ENCODE measurements at places on chromosomes 11 and 22. TPM values are rescaled to one million over a fixed set of nuclear protein-coding genes. Genes with fewer than 3 reads are reported as not detected.

GRCh38 chr11:132119573-132119972 is 749.2 kb downstream of the NTM start:
- DNase-seq, result no peak
- no peak overlapping the region for H3K4me3 ChIP-seq
- no peaks in the 10 kb centered on the region for H3K36me3 ChIP-seq
- no peaks in the 10 kb centered on the region for H3K27me3 ChIP-seq

DNA sequence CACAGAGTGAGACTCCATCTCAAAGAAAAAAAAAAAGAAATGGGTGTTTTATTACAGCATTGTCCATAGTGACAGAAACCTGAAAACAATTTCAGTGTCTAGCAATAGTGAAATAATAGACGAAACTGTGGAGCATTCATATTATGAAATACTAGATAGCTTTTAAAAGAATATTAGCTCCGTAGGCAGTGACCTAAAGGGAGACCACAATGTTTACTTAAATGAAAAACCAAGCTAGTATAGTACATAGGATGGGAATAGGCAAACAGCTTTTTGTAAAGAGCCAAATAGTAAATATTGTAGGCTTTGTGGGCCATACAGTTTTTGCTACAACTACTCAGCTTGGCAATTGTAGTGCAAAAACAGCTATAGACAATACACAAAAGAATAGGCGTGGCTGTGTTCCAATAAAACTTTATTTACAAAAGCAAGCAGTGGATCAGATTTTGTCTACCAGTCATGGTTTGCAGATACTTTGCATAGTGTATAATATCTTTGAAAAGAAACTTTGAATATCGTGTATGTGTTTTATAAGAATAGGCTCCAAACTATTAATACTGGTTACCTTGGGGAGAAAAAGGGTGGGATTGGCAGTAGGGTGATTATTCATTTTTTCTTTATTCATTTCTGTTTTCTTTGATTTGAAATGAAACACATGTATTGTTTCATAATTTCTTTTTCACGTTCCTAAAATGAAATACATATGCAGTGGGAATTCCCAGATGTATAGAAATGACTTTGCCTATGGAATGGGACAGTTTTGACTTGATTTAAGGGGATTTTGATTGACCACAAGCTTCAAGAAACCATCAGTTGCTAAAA is 50.7 kb downstream of the PRR5L start:
- H3K36me3 ChIP-seq, result no peaks in the 10 kb centered on the region
- no peak overlapping the region for H3K4me3 ChIP-seq
- no peak overlapping the region for H3K27ac ChIP-seq
- no peaks in the 10 kb centered on the region for H3K27me3 ChIP-seq
- DNase-seq, result no peak
- H3K4me1 ChIP-seq, result no peaks in the 10 kb centered on the region

The HBD gene
- 2.1 TPM for total RNA-seq

GRCh38 chr11:94171693-94172440 is 43.2 kb downstream of the PANX1 start:
- no peak overlapping the region for H3K4me3 ChIP-seq
- DNase-seq, result no peak
- H3K4me1 ChIP-seq, result no peaks in the 10 kb centered on the region
- H3K27me3 ChIP-seq, result no peaks in the 10 kb centered on the region
- H3K27ac ChIP-seq, result no peak overlapping the region

DNA sequence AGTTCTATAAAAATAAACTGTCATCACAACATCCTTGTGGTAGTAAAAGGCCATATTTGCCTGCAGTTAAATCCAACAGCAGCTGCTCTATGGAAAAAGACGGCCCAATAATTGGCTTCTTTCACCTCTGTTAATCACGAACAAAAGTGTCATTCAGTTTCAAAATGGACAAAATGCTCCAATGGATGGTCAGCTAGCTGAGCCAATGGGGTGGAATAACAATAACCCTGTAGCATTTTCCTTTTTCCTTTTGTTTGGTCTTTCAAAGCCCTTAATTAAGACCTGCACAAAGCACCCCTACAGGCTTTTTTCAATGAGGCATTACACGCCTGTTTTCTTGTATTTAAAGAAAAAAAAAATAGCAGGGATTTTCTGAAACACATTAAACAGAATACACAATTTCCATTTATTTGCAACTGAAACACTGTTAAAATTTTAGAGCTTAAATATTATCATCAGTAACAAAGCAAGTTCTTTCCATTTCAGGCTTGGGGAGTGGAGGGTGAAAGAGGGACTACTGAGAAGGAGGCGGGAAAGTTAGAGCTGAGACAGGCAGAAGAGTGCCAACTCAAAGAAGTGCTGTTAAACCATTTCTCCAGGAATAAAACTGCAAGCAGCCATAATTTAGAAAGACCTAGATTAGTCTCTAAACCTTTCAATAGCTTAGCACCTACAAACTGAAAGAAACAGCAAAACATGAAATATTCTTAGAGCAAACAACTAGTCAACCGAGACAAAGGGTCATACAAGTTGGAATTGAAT is 28.7 kb downstream of the LGR4 start:
- H3K4me3 ChIP-seq, result no peak overlapping the region
- no peak overlapping the region for H3K27ac ChIP-seq
- no peak for DNase-seq

- H3K27ac ChIP-seq, result no peak overlapping the region
- H3K36me3 ChIP-seq, result peaks cover 6% of the 10 kb centered on the region
- H3K4me3 ChIP-seq, result no peak overlapping the region
- no peak for DNase-seq
- no peaks in the 10 kb centered on the region for H3K4me1 ChIP-seq
These were observed 90.8 kb upstream of the APOA1 start for GRCh38 chr11:116928102-116928777.

The OR2AG1 gene
- not detected for total RNA-seq

- H3K27ac ChIP-seq, result peak overlapping the region; percentile 96
- H3K4me3 ChIP-seq, result peak overlapping the region; percentile 86
- H3K36me3 ChIP-seq, result peaks cover 4% of the 10 kb centered on the region
These were observed 1.1 kb upstream of the VPS37C start for GRCh38 chr11:61162092-61162941.

GRCh38 chr22:46047226-46047625 is 70.3 kb upstream of the WNT7B start:
- peaks cover 82% of the 10 kb centered on the region for H3K4me1 ChIP-seq
- H3K36me3 ChIP-seq, result no peaks in the 10 kb centered on the region
- H3K27ac ChIP-seq, result peak overlapping the region; percentile 93
- H3K27me3 ChIP-seq, result no peaks in the 10 kb centered on the region
- no peak overlapping the region for H3K4me3 ChIP-seq
- no peak for DNase-seq

The APOA1 gene
- total RNA-seq, result 9.5 TPM

- H3K27me3 ChIP-seq, result no peaks in the 10 kb centered on the region
- no peak overlapping the region for H3K27ac ChIP-seq
- no peak overlapping the region for H3K4me3 ChIP-seq
- no peaks in the 10 kb centered on the region for H3K4me1 ChIP-seq
These were observed 95.9 kb downstream of the TIMP3 start for GRCh38 chr22:32897400-32897799.

DNA sequence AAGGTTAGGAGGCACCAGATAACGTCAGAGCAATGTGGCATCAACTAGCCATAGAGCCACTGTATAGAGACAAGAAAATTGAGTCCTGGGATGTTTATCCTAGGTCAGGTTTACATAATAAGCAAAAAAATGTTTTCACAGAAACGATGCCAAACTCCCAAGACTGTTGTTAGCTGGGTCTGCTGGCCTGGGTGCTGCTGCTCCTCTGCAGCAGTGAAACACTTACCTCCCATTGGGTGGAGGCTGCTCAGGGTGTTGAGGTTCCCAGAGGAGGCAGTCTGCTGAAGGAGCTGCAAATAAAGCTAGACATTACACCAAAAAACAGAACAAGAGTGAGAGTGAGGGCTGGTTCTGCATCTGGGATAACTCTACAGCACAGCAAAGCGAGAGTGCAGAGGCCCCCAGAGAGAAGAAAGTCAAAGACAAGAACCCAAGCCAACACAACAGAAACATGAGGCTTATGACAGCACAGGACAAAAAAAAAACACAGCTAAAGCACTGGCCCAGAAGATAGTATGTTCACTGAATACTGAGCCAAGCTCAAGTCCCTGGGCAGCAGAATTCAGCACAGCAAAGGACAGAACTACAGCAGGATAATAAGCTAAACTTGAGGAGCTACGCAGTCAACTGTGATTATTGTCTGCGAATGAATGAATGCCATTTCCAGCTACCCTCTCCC is 29.9 kb upstream of the RAPSN start:
- H3K27me3 ChIP-seq, result no peaks in the 10 kb centered on the region
- no peak for DNase-seq

DNA sequence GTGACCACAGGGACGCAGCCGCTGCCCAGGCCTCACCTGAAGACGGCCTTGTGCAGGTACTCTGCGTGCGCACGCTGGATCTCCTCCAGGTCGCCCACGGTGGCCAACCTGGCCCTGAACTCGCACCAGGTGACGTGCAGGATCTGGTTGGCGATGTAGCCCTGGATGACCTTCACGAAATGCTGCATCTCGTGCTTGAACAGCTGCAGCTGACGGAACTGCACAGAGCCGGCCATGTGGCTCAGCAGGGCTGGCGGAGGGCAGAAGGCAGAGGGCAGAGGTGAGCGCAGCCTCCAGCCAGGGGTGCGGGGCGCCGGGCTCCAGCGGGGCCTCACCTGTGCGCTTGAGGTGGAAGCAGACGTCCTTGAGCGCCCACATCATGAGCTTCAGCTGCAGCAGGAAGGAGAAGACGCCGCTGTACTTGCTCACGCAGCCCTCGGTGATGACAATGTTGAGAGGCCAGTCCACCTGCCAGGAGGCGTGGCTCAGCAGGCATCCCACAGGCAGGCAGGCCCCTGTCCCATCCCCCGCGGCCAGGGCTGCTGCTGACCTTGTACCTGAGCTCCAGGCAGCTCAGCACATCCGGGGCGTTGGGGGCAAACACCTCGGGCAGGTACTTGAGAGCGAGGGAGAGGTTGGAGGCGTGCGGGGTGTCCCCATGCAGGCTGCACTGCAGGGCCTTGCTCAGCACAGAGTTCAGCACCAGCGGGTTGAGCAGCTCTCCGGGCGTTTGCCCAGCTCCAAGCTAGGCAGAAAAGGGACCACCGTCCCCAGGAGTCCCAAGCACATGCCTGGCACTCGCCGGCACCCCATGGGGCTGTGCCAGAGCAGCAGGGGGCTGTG is 17.6 kb downstream of the SELENOO start:
- no peak overlapping the region for H3K4me3 ChIP-seq
- peaks cover 4% of the 10 kb centered on the region for H3K4me1 ChIP-seq
- no peak for DNase-seq
- no peak overlapping the region for H3K27ac ChIP-seq
- no peaks in the 10 kb centered on the region for H3K27me3 ChIP-seq

- H3K27ac ChIP-seq, result peak overlapping the region; percentile 21
- no peaks in the 10 kb centered on the region for H3K4me1 ChIP-seq
- no peaks in the 10 kb centered on the region for H3K27me3 ChIP-seq
- no peak overlapping the region for H3K4me3 ChIP-seq
- DNase-seq, result no peak
These were observed 5.0 kb downstream of the TUB start for GRCh38 chr11:8086001-8086479.

DNA sequence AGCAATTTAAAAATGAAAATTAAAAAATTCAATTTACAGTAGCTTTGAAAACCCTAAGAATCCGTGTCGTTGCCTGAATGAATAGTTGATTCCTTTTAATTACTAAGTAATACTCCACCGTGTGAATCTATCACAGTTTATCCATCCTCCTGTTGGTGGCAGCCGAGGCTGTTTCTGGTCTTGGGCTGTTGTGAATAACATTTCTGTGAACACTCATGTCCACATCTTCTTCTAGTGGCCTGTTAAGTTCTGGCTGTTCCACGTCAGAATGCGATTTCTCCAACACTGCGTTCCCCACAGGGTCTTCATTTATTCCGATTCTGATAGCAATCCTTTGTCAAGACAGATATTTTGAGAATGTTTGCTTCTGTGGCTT is 223.0 kb downstream of the TBC1D22A start:
- no peaks in the 10 kb centered on the region for H3K27me3 ChIP-seq
- H3K4me3 ChIP-seq, result no peak overlapping the region
- no peak for DNase-seq

- no peak for DNase-seq
- no peaks in the 10 kb centered on the region for H3K27me3 ChIP-seq
- no peak overlapping the region for H3K4me3 ChIP-seq
These were observed 107.3 kb downstream of the RPL27A start for GRCh38 chr11:8789864-8790263.

The POU2AF3 gene
- total RNA-seq, result 0.47 TPM

DNA sequence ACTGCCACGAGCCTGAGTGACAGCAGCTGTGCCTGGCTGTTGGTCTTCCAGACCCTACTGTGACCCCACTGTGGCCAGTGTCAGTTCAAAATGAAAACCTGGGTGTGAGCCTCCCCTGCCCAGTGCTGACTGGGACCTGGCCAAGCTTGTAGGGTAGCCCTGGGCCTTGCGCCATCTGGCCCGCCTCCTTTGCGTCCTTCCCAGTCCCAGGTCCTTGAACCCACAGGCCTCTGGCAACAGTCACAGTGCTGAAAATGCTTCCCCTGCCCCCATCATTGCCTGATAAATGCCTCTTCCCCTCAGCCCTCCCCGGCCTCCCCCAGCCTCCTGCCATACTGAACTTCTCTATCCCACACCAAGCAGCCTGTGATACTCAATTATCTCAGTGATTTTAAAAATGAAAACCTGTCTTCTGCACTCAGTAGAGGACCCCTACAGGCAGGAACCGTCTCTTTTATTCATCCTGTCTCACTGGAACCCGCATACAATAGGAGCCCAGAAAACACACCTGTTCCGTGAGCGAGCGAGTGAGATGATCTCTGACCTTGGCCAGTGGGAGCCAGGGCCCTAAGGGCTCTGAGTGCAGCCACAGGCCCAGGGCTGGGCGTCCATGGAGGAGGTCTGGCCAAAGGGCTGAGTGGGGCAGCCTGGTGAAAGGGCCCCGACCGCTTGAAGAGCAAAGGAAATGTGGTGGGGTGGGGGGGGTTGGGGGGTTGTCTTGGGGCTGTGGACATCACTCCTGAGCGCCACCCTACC is 49.7 kb upstream of the TTLL12 start:
- peaks cover 2% of the 10 kb centered on the region for H3K27me3 ChIP-seq
- no peak for DNase-seq

DNA sequence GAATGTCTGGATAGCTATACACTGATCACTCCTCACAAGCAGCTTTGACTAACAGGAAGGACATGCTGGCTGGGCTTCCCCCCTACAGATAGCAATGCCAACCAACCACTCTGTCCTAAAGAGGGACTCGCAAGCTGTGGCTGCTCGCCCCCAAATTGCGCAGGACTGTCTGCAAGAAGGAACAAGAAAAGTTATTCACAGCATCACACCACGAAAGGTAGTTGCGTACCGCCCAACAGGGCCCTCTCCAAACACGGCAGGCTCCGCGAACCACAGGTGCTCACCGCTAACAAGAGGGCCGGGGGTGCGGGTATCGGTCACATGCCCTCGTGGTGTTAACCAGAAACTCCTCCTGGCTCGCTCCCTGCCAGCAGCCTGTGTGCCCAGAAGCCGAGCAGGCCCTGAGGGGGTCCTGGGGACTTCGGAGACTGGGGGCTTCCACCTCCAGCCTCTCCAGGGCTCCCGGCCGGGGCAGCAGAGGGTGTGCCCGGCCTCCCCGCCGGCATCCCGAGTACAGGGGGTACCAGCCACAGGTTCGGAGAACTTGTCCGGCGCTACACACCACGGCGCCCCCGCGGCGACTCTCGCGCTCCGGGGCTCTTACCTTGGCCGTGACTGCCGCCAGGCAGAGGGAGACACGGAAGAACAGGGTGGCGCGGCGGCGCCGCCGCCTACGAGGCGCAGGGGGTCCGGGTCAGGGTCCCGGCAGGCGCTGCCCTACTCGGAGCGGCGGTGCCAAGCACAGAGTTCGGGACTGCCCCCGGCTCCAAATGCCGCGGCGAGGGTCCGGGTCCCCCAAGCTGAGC is 682 bp downstream of the LARGE1 start:
- no peaks in the 10 kb centered on the region for H3K4me1 ChIP-seq
- peak; percentile 60 for DNase-seq
- peak overlapping the region; percentile 92 for H3K27ac ChIP-seq
- peak overlapping the region; percentile 89 for H3K4me3 ChIP-seq

The BBOX1 gene
- total RNA-seq, result not detected

Data from right atrium auricular region (tissue), 2 donors.